ENCODE measurements at places on chromosomes 3 and 15.

- no peak for DNase-seq
Observed at GRCh38 chr3:28376424-28376823, 27.8 kb upstream of the AZI2 start.

GRCh38 chr3:158249183-158249582 lies 139.3 kb downstream of the RSRC1 start:
- no peak for DNase-seq

DNA sequence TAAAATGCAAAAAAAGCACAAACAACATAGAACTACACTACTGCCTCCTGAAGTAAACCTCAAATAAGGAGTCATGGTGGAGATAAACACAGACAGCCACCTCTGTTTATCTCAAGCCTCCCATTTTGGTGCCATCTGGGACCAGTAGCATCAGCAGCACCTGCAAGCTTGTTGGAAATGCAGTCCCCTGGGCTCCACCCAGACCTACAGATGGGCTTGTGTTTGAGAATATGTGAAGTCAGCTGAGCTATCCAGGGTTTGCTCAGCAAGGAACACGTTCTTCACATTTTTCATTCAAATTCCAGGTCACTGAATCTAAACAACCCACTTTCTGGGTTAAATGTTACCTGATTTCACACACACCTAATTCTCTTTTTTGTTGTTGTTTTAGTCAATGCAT lies 45.5 kb downstream of the RASGRF1 start:
- no peak for DNase-seq

- DNase-seq: no peak
Observed at GRCh38 chr3:197482001-197482400, 73.8 kb downstream of the BDH1 start.

- no peak for DNase-seq
Observed at GRCh38 chr15:80090879-80091503, 31.5 kb downstream of the ZFAND6 start.

GRCh38 chr3:142433110-142433509 lies 14.7 kb downstream of the XRN1 start:
- DNase-seq: no peak

- no peak for DNase-seq
Observed at GRCh38 chr15:49044002-49044401, 2.2 kb downstream of the SECISBP2L start.

DNA sequence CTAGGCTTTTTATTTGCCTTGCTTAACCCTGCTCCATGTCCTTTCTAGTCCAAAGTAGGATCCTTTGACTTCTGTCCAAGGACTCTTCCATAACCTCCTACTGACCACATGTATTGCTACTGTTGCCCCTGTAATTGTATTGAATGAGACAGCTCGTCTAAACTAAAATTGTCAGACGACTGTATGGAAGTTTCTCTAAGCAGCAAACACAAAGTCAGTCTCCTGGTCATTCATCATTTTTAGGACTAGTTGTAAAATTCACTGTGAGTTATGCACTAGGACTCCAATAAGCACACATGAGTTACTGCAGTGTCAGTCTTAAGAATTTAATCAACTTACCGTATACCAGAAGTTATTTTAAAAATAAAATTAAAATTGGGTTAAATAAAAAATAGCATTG lies 32.8 kb downstream of the SLTM start:
- no peak for DNase-seq

DNA sequence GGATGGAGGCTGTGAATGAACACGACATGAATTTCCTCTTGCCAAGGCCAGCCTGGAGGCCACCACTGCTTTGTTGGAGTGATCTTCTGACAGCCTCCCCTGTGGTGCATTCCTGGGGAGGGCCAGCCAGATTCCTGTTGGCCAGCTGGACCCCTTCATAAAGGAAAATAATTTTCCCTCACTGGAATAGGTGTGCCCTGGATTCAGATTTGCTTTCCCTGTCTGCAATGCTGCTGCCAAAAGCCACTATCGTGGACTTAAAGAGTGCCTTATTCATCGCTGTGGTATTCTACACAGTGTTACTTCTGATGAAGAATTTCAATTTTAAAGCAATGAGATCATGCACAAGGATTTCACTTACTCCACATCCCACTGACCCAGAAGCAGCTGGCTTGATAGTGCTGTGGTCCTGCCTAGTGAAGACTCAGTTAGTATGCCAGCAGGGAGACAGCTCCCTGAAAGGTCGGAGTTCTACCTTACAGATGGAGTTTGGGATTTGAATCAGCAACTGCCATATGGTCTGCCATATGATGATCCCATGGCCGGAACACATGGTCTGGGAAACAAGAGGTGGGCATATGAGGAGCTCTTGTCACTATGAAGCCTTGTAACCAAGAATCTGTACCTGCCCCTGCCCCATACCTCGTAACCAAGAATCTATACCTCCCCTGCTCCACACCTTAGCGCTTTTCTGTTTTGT lies 145.2 kb downstream of the KLF13 start:
- no peak for DNase-seq

GRCh38 chr3:117962750-117963149 lies 1071.9 kb downstream of the IGSF11 start:
- DNase-seq: no peak

DNA sequence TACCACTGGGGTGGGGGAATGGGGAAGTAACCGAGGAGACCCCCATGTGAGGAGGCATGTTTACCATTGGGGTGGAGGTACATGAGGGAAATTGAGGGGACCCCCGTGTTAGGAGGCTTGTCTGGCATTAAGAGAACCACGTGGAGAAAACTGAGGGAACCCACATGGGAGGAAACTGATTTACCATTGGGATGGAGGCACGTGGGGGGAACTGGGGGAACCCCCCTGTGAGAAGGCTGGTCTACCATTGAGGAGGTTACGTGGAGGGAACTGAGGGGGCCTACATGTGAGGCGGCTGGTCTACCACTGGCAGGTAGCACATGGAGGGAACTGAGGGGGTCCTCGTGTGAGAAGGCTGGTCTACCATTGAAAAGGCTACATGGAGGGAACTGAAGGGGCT lies 159.4 kb downstream of the FBLN2 start:
- DNase-seq: no peak

GRCh38 chr3:54746722-54747121 lies 181.1 kb downstream of the LRTM1 start:
- no peak for DNase-seq

DNA sequence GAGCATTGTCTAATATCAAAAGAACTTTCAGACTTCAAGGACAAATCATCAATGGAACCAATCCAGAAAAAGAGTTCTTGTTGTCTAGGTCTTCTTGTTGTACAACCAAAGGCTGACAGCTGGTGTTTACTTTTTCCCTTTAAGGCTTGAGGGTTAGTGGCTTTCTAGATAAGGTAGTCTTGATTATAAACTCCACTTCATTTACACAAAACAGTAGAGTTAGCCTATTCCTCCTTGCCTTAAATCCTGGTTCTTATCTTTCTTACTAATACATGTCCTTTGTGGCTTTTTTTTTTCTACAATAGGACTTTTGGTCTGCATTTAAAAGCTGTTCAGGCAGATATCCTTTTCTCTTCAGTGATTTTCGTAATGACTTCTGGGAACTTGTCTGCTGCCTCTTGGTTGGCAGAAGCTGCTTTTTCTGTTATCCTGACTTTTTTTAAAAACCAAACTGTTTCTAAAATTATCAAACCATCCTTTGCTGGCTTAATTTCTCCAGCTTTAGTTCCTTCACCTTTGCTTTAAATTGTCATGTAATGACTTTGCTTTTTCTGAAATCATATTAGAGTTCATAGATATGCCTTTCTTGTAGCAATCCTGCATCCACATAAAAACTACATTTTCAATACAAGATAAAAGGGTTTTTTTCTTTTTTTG lies 44.8 kb downstream of the STRIT1 start:
- no peak for DNase-seq

Measured in GM18507 (cell line).